Endothelial cell of umbilical vein (primary cell): ENCODE measurements at places on chromosomes 11 and 22. TPM values are rescaled to one million over a fixed set of nuclear protein-coding genes. Genes with fewer than 3 reads are reported as not detected.
A peak's percentile ranks its signal among the peaks of the same experiment; 100 is the strongest.

- DNase-seq = no peak
These were observed 85.1 kb downstream of the CEP164 start for GRCh38 chr11:117412653-117413275.

Gene DCHS1
- 73.0 and 73.1 TPM in 2 replicates for total RNA-seq

DNA sequence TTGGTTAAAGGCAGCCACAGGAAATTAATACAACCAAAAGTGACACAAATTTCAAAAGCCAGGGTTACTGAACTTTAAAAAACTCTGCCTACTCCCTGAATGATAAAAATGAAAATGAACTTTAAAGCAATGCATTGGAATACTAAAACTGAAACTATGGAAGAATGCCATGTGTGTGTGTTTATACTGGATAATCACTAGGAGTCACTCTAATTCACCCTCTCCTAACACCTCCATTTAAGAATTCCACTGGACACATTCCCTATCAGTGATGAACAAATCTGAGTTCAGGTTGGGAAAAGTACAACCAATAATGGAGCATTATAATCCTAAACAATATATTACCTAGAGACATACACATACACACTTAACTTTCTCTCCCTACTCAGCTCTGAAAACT, 27.5 kb upstream of the PLAAT3 start:
- DNase-seq = peak; percentile 17

DNA sequence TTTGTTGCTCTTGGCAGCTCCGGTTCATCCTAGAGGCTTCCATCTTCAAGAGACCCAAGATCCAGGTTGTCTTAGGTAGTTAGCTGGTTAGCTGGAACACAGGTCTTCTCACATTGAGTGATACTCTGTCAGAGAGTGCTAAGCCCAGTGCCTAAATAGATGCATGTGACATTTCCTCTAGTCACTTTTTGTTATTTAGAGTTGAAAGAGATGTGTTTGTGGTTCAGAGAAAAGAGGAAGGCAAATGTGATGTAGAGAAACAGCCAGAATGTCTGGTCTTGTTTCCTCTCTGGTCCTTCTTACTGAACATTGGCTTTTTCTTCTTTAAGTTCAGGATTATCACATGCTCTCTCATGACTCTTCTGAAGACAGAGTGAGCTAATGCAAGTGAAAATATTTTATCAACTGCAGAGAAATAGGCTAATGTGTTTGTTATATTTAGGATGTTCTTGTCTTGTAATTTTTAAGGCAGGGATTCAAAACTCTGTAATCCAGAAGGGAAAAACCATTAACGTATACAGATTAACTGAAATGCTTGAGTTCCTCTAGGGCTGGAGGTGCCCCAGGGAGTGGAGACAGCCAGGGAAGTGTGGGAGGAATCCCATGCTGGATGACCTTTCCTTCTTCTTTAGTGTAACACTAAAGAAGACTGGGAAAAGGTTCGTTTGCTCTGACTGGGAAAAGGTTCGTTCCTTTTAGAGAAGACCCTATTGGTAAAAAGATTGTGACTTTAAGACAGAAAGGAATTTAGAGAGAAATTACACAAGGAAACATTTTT, 75.4 kb downstream of the SWAP70 start:
- no peak for DNase-seq

Gene CASP1
- 6.2 and 12.4 TPM in 2 replicates for total RNA-seq

- no peak for DNase-seq
These were observed 22.4 kb upstream of the CAPRIN1 start for GRCh38 chr11:34029176-34029575.

GRCh38 chr11:79668575-79668974, 227.7 kb upstream of the TENM4 start:
- no peak for DNase-seq

Gene OR2AT4
- not detected in 2 replicates for total RNA-seq

DNA sequence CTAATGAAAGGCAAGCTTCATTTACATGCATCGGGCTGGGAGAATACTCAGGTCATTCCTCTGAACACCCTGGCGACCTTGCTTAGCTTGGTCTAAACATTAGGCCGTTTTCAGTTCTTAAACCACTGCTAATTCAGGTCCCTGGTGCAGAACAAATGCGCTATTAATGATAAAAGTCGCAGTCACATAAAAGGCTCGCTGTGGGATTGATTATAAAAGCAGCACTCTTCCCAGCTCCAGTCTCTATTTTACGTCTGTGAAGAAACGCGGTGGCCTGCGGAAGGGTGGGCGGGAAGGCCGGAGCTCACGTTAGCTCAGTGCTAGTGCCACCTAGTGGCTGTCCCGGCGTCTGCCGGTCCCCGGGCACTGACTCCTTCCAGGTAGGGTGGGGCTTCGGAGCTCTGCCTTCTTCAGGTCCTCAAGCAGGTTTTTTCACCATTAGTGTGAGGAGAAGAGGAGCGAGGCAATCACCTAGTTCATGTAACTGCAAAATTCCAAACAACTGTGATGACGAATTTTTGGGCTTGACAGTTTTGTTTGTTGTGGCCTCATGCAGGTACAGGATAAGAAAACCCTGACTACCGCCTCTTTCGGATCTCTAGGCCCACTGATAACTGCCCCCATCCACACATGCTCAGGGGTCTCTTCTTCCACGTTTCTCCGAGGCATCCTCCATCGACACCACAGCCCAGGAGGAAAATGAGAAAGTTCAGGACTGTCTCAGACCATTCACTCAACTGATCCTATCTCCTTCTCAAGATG, 66.5 kb upstream of the CLMP start:
- DNase-seq = peak; percentile 68

Gene C1QTNF4
- total RNA-seq = 1.7 and 1.8 TPM in 2 replicates

DNA sequence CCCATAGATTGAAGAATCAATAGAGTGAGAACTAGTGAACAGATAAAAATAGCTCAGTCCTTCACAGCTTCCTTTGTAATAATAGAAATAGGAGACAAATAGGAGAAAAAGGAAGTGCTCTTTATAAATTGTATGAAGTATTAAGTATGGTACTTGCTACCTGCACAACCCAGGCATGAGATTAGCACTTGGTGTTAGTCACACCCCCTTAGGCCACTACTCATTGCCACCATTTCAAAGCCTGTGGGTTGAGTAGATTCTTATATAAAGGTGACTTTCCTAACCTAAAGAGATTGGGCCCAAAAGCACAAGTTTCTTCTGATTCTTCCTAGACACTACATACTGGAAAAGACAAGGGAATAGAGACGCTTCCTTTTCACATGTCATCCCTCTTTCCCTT, 37.7 kb upstream of the ADORA2A start:
- DNase-seq = peak; percentile 39

DNA sequence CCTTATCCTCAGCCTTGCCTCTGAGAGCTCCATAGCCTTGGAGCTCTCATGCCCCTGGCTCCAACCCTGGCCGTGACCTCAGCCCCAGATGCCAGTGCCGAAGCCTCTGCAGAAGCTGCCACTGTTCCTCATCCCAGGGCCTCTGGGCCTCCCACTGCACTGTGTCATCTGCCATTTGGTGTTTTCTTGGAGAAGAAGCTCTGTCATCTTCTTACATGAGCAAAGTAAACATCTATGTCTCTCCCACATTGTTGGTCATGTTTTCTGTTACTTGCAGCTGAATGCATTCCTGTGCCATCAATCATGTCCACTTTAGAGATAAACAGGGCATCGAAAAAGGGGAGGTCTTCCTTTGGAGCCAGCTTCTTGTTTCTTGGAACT, 45.0 kb upstream of the FTH1 start:
- DNase-seq = no peak

Gene MCHR1
- not detected in 2 replicates for total RNA-seq

DNA sequence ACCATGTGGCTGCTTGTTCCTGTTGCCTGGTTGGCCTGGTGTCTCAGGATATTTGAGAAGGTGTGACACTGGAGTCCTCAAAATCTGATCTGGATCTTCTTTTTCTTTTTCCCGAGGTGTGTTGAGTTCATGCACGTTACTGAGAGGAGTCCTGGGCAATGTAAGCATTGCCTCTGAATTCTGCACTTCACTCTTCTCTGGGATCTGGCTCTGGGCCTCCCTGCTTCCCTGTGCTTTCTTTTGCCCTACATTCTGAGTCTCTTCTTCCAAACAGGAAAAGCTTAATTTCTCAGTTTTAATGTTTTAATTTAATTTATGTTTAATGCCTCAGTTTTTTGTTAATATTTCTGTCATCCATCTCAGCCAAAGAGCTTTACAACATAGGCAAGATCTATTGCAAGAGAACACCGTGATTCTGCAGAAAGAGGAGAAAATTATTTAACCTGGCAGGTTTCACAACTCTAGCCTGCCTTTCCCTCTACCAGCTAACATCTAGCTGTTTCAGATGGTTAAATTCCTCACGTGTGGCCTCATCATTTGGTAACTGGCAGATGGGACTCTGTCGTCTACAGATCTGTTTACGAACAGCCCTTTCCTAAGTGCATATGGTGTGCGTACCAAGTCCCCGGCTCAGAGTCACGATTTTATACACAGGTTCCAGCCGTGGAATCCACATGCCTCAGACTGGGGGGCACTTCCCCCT, 24.7 kb downstream of the LDLRAD3 start:
- no peak for DNase-seq

Gene RNF215
- 24.4 and 26.9 TPM in 2 replicates for total RNA-seq

DNA sequence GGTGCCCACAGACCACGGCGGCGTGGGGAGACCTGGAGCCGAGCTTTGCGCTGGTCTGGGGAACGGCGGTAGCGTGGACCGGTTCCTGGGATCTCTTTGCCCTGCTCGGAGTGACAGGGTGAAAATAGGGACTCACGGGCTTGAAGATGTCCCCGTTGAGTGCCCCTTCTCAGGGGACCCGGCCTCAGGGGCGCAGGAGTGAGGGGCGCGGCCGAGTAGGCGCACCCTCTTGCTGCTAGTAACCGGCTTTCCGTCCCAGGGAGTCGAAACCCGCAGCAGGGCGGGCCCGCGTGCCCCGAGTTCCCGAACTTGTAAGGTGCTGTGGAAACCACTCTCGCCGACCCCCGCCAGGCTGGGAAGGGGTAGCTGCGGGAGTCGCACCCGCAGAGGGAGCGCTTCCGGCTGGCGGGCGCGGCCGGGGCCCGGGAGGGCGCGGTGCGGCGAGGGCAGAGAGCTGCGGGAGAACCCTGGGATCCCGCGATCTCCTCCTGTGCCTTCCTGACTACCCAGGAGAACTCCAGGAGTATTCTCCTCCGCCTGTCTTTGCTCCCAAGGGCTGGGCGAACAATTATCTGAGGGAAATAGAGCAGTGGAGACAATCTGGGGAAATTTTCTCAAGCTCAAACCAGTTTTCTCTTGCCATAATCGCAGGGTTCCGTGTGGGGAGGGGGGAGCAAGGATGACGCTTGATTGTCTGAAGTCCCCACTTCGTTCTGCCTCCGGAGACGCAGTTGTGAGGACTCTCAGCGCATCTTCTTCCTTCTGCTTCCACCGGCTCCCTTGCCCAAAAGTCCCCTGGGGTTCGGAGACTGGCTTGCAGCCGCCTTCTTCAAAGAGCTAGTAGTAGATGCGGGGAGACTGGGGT, 666 bp downstream of the NELL1 start:
- DNase-seq = no peak

GRCh38 chr22:32175683-32176644, 16.9 kb upstream of the C22orf42 start:
- no peak for DNase-seq

Gene C11orf42
- total RNA-seq = not detected in 2 replicates

DNA sequence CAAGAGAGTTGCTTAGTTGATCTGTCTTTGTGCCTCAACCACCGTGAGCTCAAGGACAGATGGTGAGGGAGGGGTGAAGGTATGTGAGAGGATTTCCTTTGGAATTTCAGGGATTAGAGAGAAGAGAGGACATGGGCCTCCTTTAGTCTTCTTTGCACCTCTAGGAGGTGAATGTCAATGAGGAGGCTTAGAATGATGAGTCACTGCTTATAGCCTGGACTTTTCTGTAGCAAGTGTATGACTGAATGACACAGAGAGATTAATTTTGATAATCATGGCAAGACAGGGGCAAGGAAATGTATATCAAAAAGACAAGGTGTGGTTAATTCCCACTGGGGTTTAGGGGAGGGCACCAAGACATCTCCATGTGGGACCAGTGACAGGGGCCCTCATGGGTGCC, 947.3 kb upstream of the TENM4 start:
- no peak for DNase-seq

DNA sequence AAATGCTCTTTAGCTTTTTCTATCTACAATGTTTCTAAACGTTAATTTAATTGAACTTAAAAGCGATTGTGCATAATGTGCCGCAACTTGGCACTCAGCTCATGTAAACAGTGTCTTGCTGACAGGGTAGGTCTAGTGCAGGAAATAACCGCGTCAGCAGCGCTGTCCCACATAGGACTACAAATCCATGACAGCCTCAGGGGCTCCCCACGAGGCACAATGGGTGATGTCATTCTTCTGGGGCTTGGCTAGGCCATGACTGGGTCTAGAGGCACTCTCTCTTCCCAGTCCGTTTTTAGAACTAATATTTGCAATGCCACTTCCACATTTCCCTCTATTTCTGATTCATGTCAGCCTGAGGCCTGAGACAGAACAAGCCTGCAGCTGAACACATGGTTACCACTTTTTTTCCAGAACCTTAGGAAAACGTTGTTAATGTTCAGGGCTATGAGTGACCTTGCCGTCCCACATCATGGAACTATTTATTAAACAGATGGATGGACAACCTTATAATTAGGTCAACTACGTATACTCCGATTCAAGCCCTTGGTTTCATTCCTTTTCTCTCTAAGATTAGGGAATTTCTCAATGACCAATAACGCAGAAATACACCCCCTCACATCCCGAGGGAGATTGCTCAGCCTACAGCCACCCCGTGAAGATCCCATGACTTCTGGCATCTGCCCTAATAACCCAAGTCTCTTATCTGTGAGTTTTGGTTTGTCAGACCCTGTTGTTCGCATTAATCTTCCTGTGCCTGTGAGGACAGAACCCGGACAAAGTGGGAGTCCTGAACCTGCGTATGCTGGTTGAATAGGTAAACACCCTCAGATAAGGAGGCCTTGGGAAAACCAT, 19.4 kb upstream of the SNX32 start:
- DNase-seq = no peak

DNA sequence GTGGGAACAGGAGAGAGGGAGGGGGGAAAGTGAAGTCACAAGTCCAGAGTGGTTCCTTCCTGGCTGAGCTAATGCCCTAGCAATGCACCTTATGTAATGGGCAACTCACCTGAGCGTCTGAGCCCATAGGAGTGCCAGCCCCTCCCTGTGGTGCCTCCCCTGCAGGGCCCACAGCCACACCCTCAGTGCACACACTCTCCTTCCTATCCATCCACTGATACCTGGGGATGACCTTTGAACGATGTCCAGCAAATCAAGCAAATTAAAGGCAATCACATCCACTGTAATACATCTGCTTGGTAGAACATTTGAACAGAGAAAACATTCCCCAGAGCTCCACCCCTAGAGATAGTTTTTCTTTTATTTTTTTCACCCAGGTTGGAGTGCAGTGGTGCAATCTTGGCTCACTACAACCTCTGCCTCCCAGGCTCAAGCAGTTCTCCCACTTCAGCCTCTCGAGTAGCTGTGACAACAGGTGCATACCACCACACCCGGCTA, 19.6 kb upstream of the MICAL2 start:
- no peak for DNase-seq

- no peak for DNase-seq
These were observed 796.3 kb upstream of the ANO3 start for GRCh38 chr11:25535467-25536272.

- no peak for DNase-seq
These were observed 894.1 kb upstream of the API5 start for GRCh38 chr11:42417691-42418090.

Gene GLYATL1
- not detected in 2 replicates for total RNA-seq

Gene RIBC2
- 5.7 TPM in 2 replicates for total RNA-seq

Gene UCP2
- total RNA-seq = 12.1 and 16.5 TPM in 2 replicates

Gene DDX6
- 132 and 138 TPM in 2 replicates for total RNA-seq
